Activated B cell treated with CpG ODN at 0.5 μM for 24 hours (primary cell): ENCODE measurements at places on chromosomes 1 and 21. TPM values are rescaled to one million over a fixed set of nuclear protein-coding genes. Genes with fewer than 3 reads are reported as not detected.

The VANGL1 gene
- total RNA-seq = 0.46 and 1.2 TPM in 2 replicates

DNA sequence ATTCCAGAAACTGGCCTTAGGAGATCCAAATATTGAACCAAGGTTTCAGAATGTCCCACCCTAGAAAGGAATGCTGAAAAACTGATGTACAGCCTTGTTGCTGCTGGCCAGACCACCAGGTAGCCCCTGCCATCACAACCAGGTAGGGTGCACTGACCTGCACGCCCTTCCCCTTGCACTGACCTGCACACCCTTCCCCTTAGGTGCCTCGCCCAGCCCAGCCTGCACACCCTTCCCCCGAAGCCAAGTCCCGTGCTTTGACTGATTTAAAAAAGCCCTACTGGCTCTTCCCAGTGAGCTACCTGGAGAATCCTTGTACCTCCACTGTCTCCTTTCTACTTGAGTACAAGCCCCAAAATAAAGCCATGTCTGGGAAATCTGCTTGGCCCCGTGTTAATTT lies 26.3 kb upstream of the C1orf198 start:
- no peaks in the 10 kb centered on the region for H3K4me1 ChIP-seq
- DNase-seq = no peak
- peaks cover 16% of the 10 kb centered on the region for H3K27me3 ChIP-seq
- H3K36me3 ChIP-seq = no peaks in the 10 kb centered on the region
- H3K27ac ChIP-seq = no peak overlapping the region
- no peak overlapping the region for H3K4me3 ChIP-seq

- peak overlapping the region; percentile 77 for H3K27ac ChIP-seq
- no peaks in the 10 kb centered on the region for H3K27me3 ChIP-seq
- DNase-seq = no peak
- H3K4me3 ChIP-seq = no peak overlapping the region
- peaks cover 90% of the 10 kb centered on the region for H3K4me1 ChIP-seq
These were observed 142.1 kb downstream of the DHRS3 start for GRCh38 chr1:12475947-12476346.

GRCh38 chr21:40797891-40798290 lies 49.1 kb downstream of the DSCAM start:
- DNase-seq = no peak
- no peaks in the 10 kb centered on the region for H3K4me1 ChIP-seq
- no peak overlapping the region for H3K27ac ChIP-seq
- H3K27me3 ChIP-seq = no peaks in the 10 kb centered on the region
- no peaks in the 10 kb centered on the region for H3K36me3 ChIP-seq
- H3K4me3 ChIP-seq = no peak overlapping the region

- no peaks in the 10 kb centered on the region for H3K27me3 ChIP-seq
- no peak overlapping the region for H3K27ac ChIP-seq
- peaks cover 38% of the 10 kb centered on the region for H3K36me3 ChIP-seq
These were observed 25.8 kb downstream of the TFAP2E start for GRCh38 chr1:35598895-35599294.

- no peak overlapping the region for H3K27ac ChIP-seq
- H3K4me3 ChIP-seq = no peak overlapping the region
- H3K4me1 ChIP-seq = no peaks in the 10 kb centered on the region
- peak; percentile 18 for DNase-seq
These were observed 28.5 kb downstream of the CNIH3 start for GRCh38 chr1:224644553-224645154.

DNA sequence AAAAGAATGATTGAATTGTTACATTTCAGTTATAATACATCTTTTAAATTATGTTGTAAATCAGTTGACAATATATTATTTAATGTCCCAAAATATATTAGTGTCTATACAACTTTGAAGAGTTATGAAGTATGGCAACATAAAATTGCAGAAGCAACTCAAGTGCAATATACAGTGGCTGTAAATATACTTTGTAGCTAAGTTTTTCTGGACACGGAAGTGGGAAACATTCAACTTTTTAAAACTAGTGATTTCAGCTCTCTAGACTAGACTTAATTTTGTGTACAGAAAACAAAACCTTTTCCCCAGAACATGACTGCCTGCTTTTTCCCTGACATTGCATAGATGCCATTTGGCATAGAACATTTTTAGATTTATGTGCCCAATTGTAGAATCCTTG lies 29.5 kb upstream of the ABCG1 start:
- H3K4me3 ChIP-seq = no peak overlapping the region
- H3K4me1 ChIP-seq = peaks cover 46% of the 10 kb centered on the region
- DNase-seq = no peak
- no peaks in the 10 kb centered on the region for H3K27me3 ChIP-seq
- H3K27ac ChIP-seq = no peak overlapping the region

GRCh38 chr1:72286401-72286800 lies 4.1 kb upstream of the NEGR1 start:
- H3K27me3 ChIP-seq = peaks cover 8% of the 10 kb centered on the region
- H3K27ac ChIP-seq = no peak overlapping the region
- peaks cover 10% of the 10 kb centered on the region for H3K4me1 ChIP-seq
- H3K4me3 ChIP-seq = no peak overlapping the region
- no peak for DNase-seq
- no peaks in the 10 kb centered on the region for H3K36me3 ChIP-seq
